Activated CD8-positive, alpha-beta memory T cell treated with anti-CD3 and anti-CD28 coated beads for 1 hour (primary cell): ENCODE measurements at places on chromosomes 2 and 18.

- DNase-seq: no peak
Measured at GRCh38 chr2:58734365-58734764, 493.2 kb upstream of the FANCL start.

- no peak for DNase-seq
Measured at GRCh38 chr2:12488352-12489318, 228.1 kb upstream of the TRIB2 start.

DNA sequence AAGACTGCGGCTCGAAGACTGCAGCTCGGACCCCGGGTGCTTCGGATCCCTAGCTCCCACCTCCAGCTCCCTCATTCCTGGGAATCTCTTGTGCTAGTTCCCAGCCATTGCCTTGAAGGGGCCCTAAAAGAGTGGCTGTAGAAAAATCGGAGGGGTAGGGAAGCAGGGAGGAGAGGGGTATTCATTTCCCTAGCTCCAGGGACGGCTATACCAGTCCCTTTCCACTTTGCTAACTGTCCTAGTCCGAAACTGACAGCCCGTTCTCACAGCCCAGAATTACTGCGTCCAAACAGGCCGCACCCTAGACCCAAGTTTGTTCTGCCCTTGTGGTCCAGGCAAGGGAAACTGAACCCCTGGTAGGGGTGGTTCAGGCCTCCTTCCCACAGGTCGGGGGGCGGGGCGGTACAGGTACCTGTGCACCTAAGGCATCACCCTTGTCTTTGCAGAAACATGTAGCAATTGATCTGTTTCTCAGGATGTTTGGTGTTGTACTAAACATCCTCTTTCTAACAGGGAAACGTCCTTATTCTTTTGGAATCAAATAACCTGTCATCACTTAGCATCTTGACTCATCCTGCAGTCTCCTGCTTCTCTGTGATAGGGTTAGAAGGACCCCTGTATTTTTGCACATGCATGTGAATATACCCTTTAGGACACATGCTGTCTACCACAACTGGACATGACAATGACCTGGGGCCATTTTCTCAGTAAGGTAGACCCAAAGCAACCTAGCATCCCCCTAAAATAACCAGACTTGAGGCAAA, 4.0 kb downstream of the EMX1 start:
- no peak for DNase-seq

- DNase-seq: no peak
Measured at GRCh38 chr18:67783196-67783946, 266.9 kb upstream of the DSEL start.

- no peak for DNase-seq
Measured at GRCh38 chr18:54140641-54141040, 83.8 kb downstream of the MBD2 start.
